Stimulated activated naive B cell treated with anti-CD40 and anti-IgM and Interleukin-4, amounts not matched to agents 10 μg/mL and 1 μg/mL and 100 μg/mL, for 72 hours (primary cell): ENCODE measurements at places on chromosomes 13 and 19.

- no peaks in the 10 kb centered on the region for H3K4me1 ChIP-seq
- H3K27ac ChIP-seq: no peak overlapping the region
- no peaks in the 10 kb centered on the region for H3K27me3 ChIP-seq
- DNase-seq: no peak
Measured at GRCh38 chr13:78183732-78184131, 265.1 kb upstream of the EDNRB start.

DNA sequence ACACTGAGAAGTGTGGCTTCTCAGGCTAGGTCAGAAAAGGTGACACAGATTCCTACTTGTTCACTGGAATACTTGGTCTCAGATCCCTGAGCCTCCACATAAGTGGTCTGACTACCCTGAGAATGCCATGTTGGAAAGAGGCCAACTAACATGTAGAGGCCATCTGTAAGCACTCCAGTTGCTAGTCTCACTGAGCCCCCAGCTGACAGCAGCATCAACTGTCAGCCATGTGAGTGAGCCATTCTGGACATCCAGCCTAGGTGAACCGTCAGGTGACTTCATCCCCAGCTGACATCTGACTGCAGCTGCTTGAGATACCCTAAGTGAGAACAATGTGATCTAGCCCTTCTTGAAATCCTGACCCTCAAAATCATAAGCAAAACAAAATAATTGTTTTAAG is 18.1 kb upstream of the ARL11 start:
- peaks cover 20% of the 10 kb centered on the region for H3K4me1 ChIP-seq
- H3K36me3 ChIP-seq: no peaks in the 10 kb centered on the region
- no peak overlapping the region for H3K27ac ChIP-seq

DNA sequence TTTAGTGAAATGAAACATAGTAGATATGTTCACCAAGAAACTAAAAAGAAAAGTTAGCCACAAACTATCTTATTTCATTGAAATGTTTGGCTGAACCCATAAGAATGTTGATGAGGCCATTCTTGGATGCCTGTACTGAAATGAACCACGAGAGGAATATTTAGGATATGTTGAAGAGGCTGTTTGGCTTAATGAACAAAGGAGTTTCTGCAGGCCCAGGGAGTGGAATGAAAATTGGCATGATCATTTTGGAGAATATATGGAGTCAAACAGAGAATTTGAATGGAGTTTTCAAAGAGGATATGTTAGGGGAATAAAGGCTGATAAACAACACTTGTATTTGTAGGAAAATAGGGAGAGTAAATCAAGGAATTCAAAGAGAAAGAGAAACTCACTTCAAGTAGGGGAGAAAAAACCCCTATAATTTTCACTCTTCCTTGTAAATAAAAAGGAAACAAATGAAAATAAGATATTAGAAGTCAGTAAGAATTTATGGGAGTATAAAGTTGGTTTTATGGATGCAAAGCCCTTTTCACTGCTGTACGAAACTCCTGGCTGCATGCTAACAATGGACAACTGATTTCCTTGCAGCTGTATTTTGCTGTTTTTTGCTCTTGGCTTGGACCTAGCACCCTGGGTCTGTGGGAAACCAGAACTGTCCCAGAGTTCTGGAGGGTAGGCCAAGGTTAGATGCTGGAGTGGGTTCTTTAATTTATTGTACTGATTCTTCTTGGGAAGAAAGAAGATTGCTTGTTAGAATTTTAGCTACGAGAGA is 36.5 kb downstream of the KL start:
- H3K4me3 ChIP-seq: no peak overlapping the region
- no peak overlapping the region for H3K27ac ChIP-seq
- no peaks in the 10 kb centered on the region for H3K36me3 ChIP-seq
- no peak for DNase-seq
- H3K27me3 ChIP-seq: peaks cover 11% of the 10 kb centered on the region
- H3K4me1 ChIP-seq: no peaks in the 10 kb centered on the region

DNA sequence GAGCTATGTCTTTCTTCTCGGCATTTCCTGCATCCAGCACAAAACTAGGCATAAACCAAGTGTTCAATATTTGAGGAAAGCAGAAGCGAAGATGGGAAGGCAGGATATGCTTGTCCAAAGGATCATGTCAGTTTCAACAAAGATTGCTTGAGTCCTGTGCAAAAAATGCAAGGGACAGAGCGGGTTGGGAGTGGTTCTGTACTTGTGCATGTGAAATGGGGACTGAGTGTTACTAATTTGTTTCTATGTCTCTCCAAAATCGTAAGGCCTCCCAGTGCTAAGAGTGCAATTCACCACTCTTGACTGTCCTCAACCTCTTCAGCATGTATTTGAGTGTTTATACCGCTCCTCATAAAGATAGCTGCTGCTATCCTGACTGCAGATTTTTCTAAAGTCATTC is 166.2 kb downstream of the DLEU7 start:
- no peak overlapping the region for H3K4me3 ChIP-seq
- no peaks in the 10 kb centered on the region for H3K27me3 ChIP-seq
- no peaks in the 10 kb centered on the region for H3K36me3 ChIP-seq
- no peak for DNase-seq
- no peak overlapping the region for H3K27ac ChIP-seq

GRCh38 chr13:44912278-44913016 is 76.8 kb downstream of the NUFIP1 start:
- H3K4me1 ChIP-seq: no peaks in the 10 kb centered on the region
- no peak overlapping the region for H3K27ac ChIP-seq
- no peak for DNase-seq
- H3K4me3 ChIP-seq: no peak overlapping the region
- H3K36me3 ChIP-seq: no peaks in the 10 kb centered on the region
- H3K27me3 ChIP-seq: no peaks in the 10 kb centered on the region

GRCh38 chr13:35716729-35717128 is 240.2 kb upstream of the MAB21L1 start:
- no peak overlapping the region for H3K27ac ChIP-seq
- no peak for DNase-seq
- peaks cover 9% of the 10 kb centered on the region for H3K4me1 ChIP-seq
- peaks cover 12% of the 10 kb centered on the region for H3K27me3 ChIP-seq
- H3K36me3 ChIP-seq: no peaks in the 10 kb centered on the region

GRCh38 chr13:37769078-37769477 is 100.5 kb downstream of the TRPC4 start:
- no peak for DNase-seq
- H3K27ac ChIP-seq: no peak overlapping the region
- no peaks in the 10 kb centered on the region for H3K27me3 ChIP-seq
- no peaks in the 10 kb centered on the region for H3K4me1 ChIP-seq
- no peak overlapping the region for H3K4me3 ChIP-seq
